ENCODE measurements at places on chromosomes 7 and 10.
A peak's percentile ranks its signal among the peaks of the same experiment; 100 is the strongest.

DNA sequence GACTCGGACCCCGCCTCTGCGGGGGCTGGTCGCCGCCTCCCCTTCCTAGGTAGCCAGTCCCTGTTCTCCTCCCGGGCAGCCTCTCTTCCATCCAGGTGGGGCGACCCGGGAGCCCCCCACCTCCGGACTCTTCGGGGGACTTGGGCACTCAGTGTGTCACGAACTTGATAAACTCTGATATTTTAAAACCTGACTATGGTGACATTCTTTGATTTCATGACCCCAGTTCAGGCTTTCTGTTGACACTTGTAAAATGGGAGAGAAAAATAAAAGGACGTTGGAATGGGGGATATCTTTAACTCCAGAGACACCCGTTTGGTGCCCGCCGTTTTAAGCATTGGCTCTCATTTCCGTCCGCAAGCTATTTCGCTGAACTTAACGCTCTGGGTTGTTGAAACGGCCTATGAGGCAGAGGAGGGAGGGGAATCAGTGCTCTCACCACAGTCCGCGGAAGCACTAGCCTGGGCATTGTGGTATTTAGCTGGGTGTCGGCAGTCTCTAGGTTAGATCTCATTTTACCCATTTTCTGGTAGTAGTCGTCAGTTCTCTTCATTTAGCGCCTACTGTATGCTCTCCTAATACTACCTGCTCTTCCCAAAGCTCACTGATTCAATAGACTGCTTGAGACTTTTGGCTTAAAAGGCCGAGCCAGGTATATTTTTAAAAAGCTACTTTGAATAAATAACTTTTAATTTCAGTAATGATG is 738 bp downstream of the VPS26A start:
- peak; percentile 50 for DNase-seq

GRCh38 chr7:40843338-40843985 is 708.7 kb downstream of the SUGCT start:
- no peak for DNase-seq

DNA sequence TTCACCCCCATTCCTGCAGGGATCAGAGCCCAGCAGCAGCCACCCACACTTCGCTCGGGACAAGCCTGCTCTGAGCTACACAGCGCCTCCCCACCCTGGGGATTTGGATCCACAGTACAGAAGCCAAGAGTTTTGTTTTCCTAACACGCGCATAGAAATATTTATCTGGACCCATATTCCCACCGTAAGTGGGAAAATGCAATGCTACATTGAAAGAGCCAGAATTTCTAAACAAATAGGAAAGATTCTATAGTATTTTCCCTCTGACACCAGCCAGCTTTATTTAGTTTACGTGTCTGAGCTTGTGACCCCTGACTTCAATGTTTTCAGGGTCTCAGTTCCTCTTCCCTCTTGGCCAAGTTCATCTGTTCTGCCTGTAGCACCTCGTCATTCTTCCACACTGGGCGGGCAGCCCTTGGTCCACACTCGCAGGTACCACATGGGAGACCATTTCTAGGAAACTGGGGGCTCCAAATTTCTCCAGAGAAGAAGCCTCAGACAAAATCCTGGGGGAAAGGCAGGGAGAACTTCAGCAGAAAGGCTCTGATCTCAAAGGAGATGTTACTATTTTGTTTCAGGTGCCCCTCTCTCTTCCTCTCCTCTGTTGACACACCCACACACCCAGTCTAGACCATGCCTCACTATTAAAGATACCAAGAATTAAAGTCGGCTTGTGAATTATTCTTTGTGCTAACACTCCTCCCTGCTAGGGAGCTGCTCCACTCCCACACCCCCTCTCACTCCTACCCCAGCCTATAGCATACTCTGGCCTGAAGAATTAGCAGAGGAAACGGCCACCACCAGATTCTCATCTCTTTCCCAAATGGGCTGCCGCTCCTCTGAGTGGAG is 116.0 kb upstream of the PCGF5 start:
- DNase-seq, result peak; percentile 28

DNA sequence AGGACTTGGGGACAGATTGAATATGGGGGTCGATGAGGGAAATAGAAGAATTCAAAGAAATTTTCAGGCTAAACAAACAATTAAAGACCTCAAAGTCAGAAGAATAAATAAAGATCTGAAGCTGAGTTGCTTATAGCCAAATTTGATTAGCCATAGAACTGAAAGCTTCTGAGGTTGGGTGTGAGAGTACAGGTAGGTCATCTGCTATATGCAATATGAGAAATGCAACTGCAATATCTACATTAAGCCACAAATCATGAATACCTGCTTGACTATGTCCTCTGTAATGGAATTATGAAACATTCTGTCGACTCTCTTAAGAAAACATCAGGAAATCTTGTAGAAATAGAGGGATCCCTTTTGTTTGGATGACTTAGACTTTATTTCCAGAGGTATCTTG is 192.1 kb upstream of the PCDH15 start:
- no peak for DNase-seq

- DNase-seq, result no peak
Observed at GRCh38 chr7:49823566-49823965, 50.1 kb downstream of the VWC2 start.

- DNase-seq, result no peak
Observed at GRCh38 chr10:91194497-91195179, 25.8 kb upstream of the PCGF5 start.

GRCh38 chr7:16592395-16592794 is 53.2 kb downstream of the ANKMY2 start:
- no peak for DNase-seq

DNA sequence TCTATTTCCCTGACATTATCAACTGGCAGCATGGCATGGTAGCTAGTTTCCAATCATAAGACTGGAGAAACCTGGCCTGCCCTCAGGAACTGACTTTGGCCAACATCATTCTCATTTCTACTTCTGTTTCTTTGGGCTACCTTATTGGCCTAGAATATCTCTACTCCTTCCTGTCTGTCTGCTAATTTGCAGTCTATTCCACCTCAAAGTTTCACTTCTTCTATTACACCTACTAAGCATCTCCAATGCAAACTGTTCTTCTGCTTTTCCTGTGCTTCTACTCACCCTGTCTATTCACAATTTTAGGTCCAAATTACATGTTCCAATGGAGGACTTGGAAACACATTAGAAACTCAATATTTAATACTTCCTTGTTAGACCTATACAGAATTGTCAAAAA is 65.6 kb downstream of the ZNF503 start:
- no peak for DNase-seq

- DNase-seq, result no peak
Observed at GRCh38 chr10:72058989-72059842, 29.1 kb downstream of the SPOCK2 start.

- no peak for DNase-seq
Observed at GRCh38 chr7:93212881-93213280, 13.4 kb downstream of the HEPACAM2 start.

DNA sequence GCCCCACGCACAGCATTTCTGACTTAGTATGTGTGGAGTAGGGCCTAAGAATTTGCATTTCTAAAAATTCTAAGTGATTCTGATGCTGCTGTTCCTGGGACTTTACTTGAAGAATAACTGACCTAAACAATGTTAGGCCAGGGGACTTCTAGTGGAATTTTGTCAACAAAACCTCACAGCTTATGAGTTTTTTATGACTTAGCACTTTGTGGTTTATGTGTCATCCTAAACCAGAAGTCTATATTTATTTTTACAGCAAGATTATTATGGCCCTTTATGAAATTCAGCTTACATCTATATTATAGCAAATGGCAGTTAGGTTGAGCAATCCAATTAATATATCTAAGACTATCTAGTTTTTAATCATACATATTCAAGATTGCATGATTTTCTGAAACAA is 24.6 kb upstream of the BET1 start:
- no peak for DNase-seq

GRCh38 chr10:60346661-60347060 is 43.0 kb downstream of the ANK3 start:
- DNase-seq, result no peak

DNA sequence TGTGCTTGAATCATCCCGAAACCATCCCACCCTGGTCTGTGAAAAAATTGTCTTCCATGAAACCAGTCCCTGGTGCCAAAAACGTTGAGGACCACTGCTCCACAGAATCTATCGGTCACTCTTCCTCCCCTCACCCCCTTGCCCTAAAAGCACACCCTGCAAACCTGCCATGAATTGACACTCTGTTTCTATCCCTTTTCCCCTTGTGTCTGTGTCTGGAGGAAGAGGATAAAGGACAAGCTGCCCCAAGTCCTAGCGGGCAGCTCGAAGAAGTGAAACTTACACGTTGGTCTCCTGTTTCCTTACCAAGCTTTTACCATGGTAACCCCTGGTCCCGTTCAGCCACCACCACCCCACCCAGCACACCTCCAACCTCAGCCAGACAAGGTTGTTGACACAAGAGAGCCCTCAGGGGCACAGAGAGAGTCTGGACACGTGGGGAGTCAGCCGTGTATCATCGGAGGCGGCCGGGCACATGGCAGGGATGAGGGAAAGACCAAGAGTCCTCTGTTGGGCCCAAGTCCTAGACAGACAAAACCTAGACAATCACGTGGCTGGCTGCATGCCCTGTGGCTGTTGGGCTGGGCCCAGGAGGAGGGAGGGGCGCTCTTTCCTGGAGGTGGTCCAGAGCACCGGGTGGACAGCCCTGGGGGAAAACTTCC is 784 bp upstream of the SERPINE1 start:
- DNase-seq, result peak; percentile 77

DNA sequence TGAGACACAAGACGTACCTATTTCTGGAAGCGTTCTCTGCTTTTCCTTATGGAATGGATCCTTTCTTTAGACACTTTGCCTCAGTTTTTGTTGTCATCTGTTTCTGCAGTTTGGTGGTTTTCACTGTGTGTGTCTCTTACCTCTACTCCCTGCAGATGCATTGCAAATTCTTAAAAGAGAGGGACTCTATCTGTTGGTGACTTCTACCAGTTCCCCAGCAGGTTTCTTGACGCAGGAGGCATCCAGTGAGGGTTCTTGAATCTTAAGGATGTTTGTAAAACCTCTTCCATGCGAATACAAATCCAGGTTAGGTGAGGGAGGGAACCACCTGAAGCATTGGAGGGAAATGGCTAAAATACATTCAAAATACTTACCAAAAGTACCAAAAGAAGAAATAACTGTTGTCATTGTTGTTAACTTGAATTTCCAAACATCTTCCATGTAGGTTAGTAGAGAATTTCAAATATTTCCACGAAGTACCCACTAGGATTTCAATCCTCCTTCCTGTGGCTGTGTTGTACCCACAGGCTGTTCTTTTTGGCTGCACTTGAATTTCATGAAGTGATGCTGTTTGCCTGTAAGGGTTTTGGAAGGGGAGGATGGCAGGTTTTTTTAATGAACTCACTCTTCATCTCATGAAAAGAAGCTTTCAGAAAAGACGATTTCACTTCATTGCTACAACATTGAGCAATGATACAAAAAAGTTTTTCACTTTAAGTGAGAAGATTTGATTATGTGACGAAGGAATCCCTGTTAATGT is 32.2 kb downstream of the PLXDC2 start:
- no peak for DNase-seq

DNA sequence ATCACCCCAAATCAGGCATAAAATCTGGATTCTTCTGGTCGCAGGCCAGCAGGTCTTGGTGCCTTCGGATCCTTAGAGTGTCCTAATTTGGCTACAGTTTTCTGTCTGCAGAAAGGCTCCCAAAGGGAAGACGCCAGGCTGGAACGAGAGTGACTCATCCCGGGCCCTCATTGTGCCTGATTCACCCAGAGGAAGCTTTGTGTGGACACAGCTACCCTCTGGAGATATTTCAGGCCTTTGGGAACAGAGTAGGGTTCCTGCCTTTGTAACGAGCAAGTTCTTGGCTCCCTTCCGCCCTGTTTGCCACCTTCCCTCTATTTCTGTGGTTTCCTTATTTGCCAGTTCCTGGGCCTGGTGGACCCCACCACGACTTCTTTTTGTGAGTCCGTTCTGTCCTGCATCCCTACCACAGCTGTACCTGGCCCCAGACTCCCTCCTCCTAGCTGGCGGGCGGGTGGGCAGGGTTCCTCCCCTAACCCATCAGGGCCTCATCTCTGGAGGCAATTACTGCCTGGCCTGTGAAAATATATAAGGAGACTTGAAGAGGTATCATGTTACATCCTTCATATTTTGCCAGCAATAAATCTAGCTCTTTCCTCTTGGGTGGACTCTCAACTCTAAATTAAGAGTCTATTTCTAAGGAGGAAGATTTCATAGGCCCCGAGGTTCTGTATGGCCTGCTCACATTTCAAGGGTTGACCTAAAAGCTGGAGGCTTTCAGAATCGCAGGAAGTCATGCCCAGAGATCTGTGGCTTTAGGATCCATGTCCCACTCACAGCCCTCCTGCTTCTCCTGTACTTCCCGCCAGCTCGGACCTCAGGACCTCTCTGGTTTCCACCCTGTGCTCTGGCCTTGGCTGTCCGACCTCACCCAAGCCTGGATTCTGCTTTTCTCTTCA is 219.2 kb upstream of the ZNF32 start:
- DNase-seq, result no peak

GRCh38 chr10:60967854-60968484 is 24.0 kb upstream of the RHOBTB1 start:
- no peak for DNase-seq

Data from right hindlimb (tissue), 1 donor.